Activated CD8-positive, alpha-beta memory T cell treated with anti-CD3 and anti-CD28 coated beads for 1 hour (primary cell): ENCODE measurements at places on chromosomes 4 and X.

DNA sequence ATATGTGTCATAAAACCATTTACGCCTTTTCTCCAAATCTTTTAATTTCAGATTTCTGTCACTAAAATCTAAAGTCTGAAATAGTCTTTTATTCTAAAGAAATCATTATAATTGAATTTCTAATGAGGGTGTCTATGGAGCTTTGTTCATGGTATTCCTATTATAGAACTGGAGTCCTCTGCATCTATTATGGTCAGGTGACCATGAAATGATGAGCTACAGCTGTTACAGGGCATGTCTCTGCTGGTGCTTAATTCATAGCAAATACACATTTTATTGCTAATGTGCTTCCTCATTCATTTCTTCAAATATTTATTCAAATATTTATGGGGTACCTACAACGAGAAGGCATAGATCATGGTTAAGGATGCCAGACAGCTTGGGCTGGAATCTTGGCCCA is 126.1 kb downstream of the NAA11 start:
- DNase-seq: no peak

DNA sequence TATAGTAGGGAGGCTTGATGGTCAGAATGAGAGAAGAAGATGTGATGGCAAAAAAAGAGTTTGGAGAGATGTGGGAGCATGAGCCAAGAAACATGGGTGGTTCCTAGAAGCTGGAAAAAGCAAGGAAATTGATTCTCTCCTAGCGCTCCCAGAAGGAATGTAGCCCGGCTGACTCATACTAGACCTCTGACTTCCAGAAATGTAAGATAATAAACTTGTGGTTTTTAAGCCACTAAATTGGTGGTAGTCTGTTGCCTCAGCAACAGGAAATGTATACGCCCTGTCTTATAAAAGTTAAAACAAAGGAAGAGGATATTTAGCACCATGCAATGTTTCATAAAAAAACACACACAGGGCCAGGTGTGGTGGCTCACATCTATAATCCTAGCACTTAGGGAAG is 182.7 kb upstream of the PCDH7 start:
- no peak for DNase-seq

- no peak for DNase-seq
Observed at GRCh38 chrX:153687121-153688039, at the start of gene SLC6A8. SLC6A8 (plus strand) TSS chrX:153687926; CDS start chrX:153688575, 649 bp downstream.

DNA sequence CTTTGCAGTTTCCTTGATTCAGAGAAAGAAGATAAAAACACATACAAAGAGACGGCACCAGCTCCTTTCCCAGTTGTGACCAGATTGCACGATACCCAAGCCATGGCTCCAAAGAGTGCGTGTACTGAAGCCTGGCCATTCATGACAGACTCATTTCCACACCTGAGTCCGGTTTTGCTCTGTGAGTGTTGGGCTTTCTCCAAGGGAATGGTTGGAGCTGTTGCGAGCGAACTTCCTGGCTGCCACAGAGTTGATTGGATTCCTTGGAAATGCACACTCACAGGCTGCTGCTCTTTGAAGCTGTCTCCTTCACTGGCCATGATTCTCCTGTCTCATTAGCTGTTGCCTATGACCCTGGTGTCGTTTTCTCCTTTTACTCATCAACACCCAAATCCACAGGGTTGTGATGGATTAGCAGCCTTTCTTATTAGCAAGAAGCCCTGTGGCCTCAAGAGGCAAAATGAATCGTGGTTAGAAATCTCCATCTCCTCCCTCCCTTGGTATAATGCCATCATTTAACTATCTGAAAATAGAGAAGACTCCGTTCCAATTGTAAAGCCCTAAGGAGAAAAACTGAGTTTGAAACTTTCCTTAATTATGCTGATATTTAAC is 43.9 kb upstream of the BBS12 start:
- no peak for DNase-seq

DNA sequence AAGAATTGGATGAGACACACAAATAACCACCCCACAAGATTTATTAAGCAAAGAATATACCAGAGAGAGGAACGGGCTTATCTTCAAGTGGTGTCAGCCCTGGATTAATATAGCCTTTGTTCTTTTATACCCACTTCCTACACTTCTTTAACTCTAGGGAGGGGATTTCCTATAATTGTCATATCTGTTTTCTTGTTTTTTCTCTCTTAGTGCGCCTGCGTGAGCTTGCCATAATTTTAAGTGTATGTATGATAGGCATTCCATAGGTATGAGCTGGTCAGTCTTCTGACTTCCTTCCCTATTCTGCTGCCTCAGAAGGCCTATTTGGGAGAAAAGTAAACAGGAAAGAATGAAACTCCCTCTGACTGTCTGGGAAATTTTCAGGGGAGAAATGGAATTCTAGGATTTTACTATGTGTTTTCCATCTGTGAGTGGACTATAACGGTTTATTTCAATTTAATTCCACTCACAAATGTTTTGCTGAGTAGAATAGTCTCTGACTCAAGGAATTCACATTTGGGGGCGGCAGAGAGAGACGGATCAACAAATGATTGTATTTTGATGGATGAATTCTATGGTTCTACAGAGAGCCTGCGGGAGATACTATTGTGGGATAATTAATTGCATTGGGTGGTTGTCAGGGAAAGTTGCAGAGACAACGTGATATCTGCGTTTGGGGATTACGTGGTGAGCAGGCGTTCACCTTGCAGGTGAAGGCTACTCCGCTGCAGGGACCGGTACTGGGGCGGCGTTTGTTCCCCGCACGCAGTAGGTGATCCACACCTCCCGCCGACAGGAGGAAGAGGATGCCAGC is 626 bp upstream of the CEP135 start:
- DNase-seq: no peak

DNA sequence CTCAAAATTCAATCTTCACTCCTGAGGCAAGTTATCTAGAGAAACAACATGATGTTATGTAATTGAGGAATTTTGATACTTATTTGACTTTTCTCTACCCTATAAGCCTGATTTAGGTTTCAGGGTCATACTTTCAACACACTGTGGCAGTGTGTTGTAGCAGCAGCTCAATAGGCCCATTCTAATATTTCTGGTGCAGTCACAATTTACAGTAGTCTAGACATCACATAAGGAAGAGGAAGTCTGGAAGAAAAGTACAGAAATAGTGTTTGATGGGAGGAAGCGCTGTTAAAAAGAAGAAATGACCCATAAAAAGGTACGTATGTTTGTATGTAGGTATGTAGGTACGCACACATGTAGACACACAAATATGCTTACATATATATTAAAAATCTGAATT is 194.3 kb downstream of the ARHGAP24 start:
- DNase-seq: no peak
